ENCODE measurements at places on chromosomes 7 and 10. TPM values are rescaled to one million over a fixed set of nuclear protein-coding genes. Genes with fewer than 3 reads are reported as not detected.

DNA sequence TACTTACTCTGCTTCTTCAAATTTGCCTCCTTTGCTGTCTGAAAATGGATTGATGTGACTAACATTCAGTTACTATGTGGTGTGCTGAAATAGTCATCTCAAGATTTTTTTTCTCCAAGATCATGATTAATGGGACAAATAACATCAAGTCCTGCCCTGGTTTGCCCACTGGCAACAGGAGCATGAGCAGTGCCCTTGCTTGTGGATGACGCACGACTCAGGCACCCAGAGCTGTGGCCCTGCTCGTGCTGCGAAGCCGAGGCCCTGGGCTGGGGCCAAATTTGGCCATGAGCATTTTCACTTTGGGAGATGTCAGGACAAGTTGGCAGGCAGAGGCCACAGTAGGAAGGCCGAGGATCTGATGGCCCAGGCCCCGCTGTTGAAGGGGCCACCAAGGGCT lies 239.8 kb upstream of the IGFBP3 start:
- DNase-seq, result no peak

- no peak for DNase-seq
These were observed 45.0 kb downstream of the ESYT2 start for GRCh38 chr7:158784270-158784669.

The POLR2J gene
- polyA plus RNA-seq, result 142 TPM

GRCh38 chr10:113045147-113046055 lies 95.4 kb downstream of the TCF7L2 start:
- no peak for DNase-seq

DNA sequence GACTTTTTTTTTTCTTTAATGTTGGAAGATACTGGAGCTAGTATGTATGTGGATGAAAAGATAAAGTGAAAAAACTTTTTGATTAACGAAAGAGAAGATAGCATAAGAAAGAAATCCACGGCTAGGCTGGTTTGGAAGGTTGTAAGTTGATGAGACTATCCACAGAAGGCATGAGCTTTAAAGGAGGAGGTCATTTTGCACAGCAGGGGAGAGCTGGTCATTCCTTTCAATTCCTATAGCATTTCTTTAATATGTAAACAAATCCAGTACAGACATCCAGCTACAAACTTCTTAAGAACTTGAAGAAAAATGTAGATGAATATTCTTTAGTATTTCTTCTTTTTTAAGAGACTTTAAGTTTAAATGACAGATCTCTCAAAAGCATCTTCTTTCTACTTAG lies 281.3 kb downstream of the CACNA2D1 start:
- DNase-seq, result no peak

- DNase-seq, result no peak
These were observed 54.1 kb downstream of the FAM171A1 start for GRCh38 chr10:15316871-15317464.

DNA sequence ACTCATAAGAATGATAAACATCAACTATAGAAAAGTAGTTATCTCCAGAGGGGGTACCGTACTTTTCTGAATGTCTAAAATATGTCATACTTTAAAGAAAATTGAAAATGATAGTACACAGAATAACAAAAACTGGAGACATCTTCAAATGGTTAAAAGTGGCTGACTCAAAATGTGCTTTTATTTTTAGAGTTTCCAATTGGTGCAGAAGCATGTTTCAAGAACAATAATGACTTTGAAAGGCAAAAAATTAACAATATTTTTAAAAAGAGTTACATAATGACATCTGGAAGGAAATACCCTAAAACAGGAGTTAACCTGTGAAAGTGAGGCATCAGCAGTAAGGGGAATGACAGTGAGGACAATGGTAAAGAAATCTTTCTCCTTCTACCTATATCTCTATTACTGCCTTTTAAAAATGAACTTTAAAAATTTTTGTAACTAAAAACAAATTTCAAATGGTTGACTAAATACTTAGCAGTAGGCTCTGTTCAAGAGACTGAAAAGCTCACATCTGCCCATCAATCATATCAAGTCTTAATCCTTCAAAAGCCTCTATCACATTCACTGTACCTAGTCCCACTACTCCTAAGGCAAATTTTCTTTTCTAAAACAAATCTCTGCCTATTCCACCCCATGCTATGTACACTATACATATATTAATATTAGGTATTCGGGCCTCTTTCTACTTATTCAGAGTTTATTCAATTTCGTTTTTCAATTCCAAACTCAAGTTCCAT lies 3.0 kb downstream of the ASZ1 start:
- DNase-seq, result no peak

- DNase-seq, result no peak
These were observed 54.1 kb downstream of the DYNC2I1 start for GRCh38 chr7:158910254-158911053.

DNA sequence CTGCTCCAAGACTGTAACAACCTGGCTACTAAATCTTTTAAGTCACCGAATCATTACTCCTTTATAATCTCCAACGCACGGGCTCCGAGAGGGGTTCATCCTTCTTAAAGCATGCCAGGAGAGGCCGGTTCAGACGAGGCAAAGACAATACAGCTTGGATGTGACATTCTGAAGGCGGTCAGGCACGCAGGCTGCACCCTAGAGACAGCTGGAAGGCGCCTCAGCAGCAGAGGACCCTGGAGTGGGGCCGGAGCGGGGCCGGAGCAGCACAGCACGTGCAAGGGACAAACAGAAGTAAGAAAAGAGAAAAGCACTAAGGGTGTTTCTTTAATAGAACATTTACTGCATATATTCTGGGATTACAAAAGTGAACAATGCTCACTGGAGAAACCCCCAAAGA lies 97.8 kb upstream of the PPP2R2D start:
- DNase-seq, result no peak

The HYCC1 gene
- polyA plus RNA-seq, result 0.80 TPM

DNA sequence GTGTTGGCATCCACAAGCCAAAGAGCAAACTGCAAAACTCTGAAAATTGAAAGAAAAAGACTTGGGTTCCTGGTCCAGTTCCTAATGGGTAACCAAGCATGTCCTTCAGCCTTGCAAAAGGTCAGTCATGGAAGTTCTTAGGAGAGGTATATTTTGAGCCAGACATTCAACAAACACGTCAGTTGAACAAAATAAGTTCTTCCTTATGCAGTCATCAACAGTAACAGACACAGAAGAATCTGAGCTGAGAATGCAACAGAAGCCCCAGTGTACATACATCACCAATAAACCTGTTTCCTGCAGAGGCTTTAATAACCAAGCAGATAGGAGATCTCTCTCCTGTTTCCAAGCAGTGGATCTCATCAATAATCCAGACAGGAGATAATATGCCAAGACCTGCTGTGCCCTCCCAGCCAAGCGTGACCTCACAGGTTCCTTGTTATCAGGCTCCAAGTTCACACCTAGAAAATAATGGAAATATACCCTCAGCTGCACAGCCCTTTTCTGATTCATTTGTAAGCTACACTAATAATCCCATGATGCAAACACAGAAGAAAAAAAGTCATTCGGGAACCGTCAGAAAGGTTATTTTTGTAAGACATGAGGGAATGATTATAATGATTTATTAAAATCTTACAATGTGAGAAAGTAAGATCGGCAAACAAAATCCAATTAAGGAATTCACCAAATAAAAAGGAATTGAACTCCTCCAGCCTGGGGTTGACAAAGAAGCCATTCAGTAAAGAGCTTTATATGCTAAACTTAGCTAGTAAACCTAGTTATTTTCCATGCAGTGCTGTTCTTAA lies 90.7 kb downstream of the DGKI start:
- DNase-seq, result peak; percentile 50

DNA sequence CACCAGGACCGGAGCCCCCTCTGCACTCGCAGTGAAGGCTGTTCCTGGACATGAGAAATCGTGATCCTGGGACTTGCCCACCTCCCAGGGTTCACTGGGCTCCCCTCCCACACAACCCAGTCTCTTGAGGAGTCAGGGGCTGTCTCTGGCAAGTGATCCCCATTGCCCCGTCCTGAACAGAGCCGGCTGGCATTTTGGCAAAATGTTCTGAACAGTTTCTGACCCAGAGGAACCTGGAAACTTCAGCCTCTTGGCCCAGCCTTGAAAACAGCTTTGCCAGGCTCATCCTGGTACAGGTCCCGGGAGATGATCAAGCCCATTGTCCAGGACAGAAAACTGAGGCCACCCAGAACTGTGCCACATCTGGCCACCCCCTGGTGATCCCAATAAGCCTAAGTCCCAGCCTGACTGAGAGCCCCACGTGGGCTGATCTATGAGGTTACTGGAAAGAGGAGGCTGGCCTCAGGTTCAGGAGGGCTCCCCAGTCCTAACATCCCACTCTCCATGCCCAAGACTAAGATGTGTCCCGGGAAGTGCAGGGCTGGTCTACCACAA lies 115.7 kb downstream of the OAT start:
- no peak for DNase-seq
